NCI-H2081 treated with DMSO at 0.1 percent for 48 hours (cell line): ENCODE measurements at places on chromosomes 5 and 9.

- DNase-seq, result no peak
Observed at GRCh38 chr9:90547896-90548295, 94.7 kb downstream of the DIRAS2 start.

- DNase-seq, result no peak
Observed at GRCh38 chr5:111937094-111937493, 180.1 kb upstream of the NREP start.

DNA sequence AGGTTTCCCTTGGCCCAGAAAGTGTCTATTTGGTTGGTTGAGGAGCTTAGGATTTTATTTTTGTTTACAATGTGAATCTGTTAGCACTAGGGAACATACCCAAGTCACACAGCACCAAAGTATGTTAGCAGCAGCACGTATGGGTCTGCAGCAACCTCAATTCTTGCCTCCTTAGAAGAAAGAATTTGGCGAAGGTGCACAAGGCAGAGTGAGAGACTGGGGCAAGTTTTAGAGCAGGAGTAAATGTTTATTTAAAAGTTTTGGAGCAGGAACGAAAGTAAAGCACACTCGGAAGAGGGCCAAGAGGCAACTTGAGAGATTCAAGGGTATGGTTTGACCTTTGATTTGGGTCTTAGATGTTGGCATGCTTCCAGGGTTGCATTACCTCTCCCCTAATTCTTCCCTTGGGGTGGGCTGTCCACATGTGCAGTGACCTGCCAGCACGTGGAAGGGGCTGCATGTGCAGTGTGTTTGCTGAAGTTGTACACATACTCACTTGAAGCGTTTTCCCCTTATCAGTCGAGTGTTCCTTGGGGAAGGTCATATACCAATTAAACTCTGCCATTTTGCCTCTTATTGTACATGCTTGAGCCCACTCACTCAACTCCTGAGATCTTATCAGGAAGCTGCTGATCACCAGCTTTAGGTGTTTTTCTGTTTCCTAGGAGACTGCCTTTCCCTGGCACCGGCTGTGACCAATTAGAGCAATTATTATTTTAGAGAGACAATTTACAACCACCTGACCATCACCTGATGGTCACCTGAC is 64.9 kb upstream of the SHC3 start:
- no peak for DNase-seq

GRCh38 chr5:362978-363765 is 41.7 kb downstream of the AHRR start:
- no peak for DNase-seq

- no peak for DNase-seq
Observed at GRCh38 chr5:169875091-169875728, 105.1 kb downstream of the INSYN2B start.

- DNase-seq, result no peak
Observed at GRCh38 chr5:174234388-174234787, 188.9 kb downstream of the NSG2 start.

DNA sequence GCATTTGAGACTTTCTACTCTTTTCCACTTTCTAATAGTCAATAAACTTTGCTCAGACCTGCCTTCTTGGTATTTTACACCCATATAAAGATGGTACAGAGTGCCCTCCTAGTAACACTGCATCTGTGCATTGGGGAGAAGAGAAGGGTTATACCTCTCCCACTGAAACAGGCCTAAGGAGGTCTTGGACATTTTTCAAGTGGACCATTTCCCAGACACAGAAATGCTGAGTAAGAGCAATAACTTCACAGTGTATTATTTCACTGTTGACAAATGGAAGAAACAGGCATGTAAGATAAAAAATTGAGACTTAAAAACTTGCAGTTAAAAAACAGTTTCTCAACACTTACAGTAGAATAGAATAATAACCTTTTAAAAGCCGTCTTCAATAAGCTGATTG is 1224.0 kb upstream of the CDH18 start:
- no peak for DNase-seq

DNA sequence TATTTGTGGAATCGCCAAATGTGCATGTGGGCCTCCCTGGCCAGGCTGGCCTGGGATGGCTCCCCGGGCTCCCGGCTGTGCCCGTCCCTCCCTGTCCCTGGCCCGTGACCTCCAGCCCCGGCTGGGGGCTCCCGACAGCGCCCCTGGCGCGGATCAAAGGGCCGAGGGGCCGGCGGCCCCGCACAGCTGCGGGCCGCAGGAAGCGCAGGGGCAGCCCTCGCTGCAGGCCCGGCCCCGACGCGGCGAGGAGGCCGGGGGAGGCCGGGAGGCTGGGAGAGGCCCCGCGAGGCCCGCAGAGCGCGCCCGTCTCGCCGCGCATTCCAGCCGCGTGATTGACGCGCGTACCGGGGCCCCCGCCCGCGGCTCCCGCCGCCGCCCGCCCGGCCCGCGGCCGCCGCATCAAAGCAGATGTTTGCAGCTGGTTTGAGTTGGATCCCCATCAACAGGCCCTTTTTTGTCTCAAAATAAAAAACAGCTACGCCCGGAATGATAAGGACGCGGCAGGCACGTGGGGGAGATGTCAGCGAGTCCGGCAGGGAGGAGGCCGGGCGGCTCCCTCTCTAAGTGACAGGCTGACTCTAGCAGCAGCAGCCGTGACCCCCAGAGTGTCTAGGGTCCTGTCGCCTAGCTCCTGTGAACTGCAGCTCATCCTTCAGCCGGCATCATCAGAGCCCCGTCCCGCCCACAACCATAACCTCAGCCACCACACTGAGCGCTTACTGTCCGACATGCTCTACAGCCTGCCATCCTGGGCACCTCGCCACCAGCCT is 69.4 kb downstream of the LMX1B start:
- no peak for DNase-seq

GRCh38 chr5:150078802-150079689 is 7.3 kb downstream of the CSF1R start:
- DNase-seq, result no peak

GRCh38 chr9:95305770-95306492 is 11.6 kb downstream of the FANCC start:
- no peak for DNase-seq

DNA sequence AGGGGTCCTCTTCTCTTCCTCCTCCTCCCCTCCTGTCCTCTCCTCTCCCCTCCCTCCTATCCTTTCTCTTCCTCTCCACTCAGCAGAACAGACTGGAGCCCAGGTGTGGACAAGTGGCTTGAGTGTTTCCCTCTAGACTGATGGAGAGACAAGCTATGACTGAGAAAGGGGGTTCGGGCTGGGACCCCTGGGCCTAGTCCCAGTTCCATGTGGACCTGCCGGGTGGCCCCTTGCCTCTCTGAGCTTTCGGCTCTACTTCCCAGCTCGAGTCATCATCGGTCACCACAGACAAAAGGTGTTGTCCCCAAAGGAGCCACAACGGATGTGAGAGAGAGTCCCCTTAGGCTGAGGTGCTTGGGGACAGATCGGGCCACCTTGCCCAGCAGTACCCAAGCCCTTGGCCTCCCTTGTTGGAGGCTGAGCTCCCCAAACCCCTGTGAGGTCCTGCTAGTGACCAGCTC is 3.4 kb upstream of the RXRA start:
- no peak for DNase-seq

DNA sequence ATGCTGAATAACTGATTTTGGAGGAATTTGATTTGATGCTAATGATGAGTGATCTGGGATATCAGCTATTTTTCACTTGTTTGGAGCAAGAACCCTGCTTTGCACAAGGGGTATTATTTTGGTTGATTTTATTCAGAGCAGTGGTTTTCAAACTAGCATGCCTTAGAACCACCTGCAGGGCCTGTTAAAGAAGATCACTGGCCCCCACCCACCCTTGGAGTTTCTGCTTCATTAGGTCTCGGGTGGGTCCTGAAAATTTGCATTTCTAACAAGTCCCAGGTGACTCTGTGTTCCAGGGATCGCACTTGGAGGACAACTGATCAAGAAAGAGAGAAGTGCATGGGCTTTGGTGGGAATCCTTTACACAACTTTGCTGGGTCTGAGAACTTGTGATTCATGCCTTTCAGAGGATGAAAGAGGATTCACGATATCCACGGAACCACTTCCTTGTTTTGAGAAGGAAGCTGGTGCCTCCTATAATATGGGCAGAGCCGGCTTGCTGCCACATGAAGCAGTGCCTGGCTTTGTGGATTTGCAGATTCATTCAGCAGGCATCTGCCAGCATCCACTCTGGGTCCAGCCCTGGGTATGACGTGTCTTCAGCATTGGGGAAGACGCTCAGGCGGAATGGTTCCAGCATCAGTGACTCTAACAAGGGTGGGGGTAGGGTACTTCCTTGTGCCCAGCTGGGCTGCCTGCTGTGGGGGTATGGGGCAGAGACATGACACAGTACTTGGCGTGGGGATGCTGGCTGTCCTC is 106.6 kb upstream of the PITX1 start:
- DNase-seq, result no peak

- DNase-seq, result no peak
Observed at GRCh38 chr9:134406366-134407120, 80.3 kb downstream of the RXRA start.

- no peak for DNase-seq
Observed at GRCh38 chr5:1093361-1093760, 18.5 kb downstream of the SLC12A7 start.

GRCh38 chr5:172452398-172453205 is 1.7 kb downstream of the SH3PXD2B start:
- DNase-seq, result no peak

GRCh38 chr5:158195416-158196210 is 336.7 kb upstream of the CLINT1 start:
- DNase-seq, result no peak

GRCh38 chr5:53009816-53010215 is 20.7 kb downstream of the ITGA2 start:
- no peak for DNase-seq

- DNase-seq, result peak; percentile 23
Observed at GRCh38 chr9:101485924-101486692, 47.5 kb upstream of the RNF20 start.

DNA sequence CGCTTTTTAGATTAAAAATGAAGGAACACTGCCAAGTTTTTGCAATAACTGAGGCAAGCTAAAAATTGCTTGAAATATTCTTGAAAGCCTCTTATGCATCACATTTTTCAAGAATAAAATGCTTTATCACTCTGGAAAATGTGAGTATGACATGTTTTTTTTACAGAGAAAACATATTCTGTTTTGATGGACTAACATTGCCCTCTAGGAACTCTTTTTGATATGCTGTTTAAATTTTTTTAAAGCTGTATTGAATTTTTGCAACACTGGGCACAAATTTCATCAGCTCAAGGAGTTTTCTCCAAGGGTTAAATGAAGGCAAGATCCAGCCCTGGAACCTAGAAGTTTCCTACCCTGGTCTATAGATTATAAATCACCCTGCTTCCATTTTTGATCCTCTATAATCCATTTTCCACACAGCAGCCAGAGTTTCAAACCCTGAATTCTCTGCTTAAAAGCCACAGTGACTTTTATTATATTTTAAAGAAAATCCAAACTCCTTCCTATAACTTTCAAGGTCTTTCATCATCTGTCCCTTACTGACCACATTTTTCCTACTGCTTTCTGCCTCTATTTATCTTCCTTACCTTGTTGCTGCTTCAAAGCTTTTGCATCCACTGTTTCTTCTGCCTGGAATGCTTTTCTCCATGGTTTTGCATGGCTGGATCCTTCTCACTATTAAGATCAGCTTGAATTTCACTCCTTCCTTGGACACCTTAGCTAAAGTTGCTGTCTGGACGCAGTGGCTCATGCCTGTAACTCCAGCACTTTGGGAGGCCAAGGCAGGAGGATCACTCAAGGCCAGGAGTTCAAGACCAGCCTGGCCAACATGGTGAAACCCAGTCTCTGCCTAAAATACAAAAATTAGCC is 60.9 kb downstream of the IL31RA start:
- no peak for DNase-seq

DNA sequence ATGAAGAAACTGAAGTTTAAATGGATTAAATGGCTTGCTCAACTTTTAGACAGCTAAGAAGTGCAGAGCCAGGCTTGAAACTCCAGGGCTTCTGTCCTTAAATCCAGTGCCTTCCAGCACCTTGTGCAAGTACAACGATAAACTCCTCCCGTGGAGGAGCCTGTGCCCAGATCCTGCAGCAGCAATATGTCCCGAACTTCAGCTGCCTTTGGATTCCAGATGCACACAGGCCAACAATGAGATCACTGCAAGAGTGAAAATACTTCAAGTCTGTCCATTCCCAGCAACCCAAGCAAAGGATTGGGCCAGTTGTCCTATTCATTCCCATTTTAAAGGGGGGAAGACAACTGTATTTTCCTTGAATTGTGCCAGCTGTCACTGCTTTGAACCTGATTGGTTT is 199.6 kb downstream of the CRB2 start:
- DNase-seq, result no peak

DNA sequence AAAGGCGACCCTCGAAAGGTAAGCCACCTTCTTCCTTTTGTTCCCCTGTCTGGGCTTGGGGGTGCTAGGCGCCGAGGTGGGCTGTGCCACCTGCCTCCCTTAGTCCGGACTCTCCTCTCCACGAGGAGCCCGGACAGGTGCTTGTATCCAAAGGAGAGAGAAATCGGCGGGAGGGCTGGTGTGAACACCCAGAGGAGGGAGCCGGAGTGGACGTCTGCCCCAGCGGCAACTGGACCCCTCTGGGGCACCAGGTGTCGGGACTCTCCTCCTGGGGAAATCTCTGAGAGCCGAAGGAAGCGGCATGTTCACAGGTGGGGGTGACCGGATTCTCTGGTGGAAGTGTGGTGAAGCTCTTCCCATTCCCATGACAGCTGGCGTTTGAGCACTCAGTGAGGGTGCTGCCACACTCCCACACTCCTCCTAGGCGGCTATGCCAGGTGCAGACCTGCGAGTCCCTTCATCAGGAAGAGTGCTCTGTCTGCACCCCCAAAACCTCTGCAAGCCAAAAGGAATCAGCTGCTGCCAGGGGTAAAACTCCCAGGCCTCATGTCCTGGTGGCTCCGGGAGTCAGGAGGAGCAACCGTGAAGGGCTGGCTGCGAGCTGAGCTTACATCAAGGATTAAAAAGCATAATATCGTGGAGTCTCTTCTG is 921 bp downstream of the KCNIP1 start:
- no peak for DNase-seq

DNA sequence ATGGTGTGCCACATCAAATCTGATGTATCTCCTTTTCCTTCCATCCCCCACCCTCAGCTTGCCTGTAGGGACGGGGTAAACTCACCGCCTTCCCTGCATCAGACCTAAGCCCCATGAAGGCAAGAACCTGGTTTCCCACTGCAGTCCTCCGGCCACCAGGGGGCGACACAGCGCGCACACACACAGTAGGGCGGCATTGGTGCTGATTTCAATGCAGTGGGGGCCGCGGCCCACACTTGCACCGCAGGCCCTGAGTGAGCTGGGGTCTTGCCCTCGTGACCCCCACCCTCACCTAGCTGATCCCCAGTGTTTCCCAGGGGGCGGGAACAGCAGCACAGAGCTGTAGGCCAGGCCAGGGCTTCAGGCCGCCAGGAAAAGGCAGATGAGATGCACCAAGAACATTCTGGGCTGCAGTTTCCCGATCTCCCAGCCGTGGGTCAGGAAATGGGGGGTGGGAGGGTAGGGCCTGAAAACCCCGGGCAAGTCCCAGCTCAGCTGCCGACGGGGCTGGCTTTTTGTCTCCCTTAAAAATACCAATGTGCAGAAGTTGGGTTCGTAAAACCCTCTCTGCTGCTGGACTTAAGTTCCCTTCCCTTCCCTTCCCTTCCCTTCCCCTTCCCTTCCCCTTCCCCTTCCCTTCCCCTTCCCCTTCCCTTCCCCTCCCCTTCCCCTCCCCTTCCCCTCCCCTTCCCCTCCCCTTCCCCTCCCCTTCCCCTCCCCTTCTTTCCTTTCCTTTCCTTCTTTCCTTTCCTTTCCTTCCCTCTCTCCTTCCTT is 19.5 kb downstream of the FAM163B start:
- DNase-seq, result no peak

- no peak for DNase-seq
Observed at GRCh38 chr5:40258222-40258621, 421.5 kb upstream of the PTGER4 start.

- no peak for DNase-seq
Observed at GRCh38 chr9:107733523-107733894, 243.9 kb upstream of the KLF4 start.
